ENCODE measurements at places on chromosomes 16 and 17.

DNA sequence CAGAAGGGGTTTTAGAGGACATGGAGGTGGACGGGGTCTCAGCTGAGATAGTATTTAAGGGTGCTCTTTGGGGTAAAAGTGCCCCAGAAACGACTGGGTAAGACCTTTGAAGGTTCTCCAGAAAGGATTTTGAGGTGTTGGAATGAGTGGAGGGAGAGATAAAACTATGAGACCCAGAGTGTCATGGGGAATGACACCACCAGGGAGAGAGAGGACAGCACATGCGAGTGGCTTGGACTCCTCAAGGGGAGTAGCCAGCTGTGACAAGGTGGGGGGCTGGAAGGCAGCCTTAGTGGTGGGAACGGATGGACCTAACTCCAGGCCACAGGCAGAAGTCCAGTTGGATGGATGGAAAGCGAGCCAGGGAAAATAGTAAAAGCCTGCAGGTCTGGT lies 19.2 kb upstream of the PITPNM3 start:
- no peak for DNase-seq

DNA sequence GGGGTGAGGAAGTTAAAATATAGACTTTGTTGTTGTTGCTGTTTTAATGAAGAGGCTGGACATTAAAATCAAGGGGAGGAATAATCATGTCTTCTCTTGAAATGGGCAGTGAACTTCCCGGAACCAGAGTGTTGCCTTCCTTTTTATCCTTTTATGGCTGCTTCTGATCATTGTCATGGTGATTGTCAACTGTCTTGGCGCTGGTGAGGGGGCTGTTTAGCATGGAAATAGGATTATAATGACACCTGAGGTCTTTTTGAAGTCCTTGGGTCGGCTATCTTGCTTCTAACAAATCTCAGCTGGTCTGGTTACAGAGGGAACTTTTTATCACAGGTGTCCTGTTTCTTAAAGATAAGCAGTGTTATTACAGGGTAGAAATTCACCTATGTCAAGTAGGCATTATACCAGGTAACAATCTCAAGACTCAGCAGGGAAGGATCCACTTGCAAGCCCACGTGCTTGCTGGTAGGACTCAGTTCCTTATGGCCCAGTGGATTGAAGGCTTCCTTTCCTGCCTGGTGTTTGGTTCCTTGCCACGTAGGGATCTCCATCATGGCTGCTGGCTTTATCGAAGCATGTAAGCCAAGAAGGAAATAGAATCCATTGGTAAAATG lies 349.3 kb downstream of the WWOX start:
- DNase-seq = no peak

GRCh38 chr16:10868596-10869469 lies 8.2 kb upstream of the CIITA start:
- DNase-seq = peak; percentile 31

DNA sequence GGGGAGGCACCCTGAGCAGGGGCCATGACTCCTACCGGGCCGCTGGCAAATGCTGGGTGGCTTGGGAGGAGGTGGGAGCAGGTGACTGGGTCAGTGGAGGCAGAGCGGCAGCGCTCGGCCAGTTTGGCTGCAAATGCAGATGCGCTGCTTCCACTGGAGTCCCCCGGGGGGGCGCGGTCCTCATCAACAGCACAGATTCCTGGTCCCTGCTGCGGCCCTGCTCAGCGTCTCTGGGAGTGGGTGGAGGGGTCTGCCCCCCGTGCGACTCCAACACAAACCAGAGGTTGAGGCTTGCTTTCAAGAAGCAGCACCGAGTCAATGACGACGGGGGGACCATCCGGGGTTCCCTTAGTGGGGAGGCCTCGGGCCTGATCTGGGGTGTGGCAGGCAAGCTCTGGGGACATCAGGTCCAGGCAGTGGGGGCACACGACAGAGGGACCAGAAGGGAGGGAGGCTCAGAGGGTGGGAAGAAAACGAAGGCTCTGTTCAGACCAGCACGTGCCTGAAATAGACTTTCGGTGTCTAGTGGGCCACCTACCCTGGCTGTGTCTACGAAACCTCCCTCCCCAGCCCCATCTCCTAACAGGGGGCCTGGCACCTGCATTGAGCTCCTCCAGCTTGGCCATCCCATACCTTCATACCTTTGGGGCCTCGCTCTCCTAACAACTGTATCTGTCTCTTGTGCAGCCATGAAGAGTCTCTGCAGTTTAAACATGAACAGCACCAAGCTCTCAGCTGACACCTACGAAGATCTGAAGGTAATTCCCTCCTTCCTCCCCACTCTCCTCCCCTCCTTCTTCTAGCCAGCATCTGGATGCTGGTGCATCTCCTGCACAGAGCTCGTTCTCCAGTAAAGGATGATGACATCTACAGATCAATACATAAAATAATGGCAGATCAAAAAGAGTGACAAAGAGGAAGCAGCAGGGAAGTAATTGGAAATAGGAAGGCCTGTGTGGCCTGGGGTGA lies 72.5 kb upstream of the PLCG2 start:
- no peak for DNase-seq

DNA sequence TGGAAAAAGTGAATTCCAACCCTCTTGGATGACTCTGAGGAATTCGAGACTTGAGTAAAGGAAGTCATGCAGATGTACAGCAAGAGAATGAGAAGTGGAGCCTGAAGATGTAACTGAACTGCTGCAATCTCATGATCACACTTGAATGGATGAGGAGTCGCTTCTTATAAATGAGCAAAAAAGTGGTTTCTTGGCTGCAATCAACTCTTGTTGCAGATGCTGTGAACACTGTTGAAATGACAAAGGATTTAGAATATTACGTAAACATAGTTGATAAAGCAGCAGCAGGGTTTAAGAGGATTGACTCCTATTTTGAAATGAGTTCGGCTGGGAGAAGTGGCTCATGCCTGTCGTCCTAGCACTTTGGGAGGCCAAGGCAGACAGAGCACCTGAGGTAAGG lies 25.5 kb downstream of the ASPA start:
- no peak for DNase-seq

- peak; percentile 83 for DNase-seq
These were observed 29.3 kb downstream of the TLE7 start for GRCh38 chr16:71412270-71413160.

GRCh38 chr17:67095803-67096202 lies 51.4 kb downstream of the CACNG1 start:
- DNase-seq = no peak

- DNase-seq = no peak
These were observed 667 bp downstream of the FSCN2 start for GRCh38 chr17:81528651-81529436.

Data from natural killer cell (primary cell).